ENCODE measurements at places on chromosomes 2 and 18. TPM values are rescaled to one million over a fixed set of nuclear protein-coding genes. Genes with fewer than 3 reads are reported as not detected.

DNA sequence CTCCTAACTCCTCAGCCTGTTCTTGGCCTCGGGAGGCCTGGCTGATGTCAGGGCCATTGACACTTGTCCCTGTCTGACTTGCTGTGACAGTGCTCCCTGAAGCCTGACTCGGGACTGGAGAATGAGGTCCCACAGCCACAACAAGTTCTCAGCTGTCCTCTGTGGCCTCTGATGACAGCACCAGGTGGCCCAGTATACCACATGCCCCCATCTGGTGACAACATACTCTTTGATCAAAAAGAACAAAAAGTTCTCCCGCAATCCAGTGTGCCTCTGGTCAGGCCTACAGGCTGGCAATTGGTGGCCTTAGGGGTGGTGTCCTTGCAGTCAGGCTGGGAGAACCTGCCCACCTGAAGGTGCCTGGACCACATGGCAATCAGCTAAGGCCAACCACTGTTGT lies 102.6 kb downstream of the SEPTIN10 start:
- no peak for DNase-seq

DNA sequence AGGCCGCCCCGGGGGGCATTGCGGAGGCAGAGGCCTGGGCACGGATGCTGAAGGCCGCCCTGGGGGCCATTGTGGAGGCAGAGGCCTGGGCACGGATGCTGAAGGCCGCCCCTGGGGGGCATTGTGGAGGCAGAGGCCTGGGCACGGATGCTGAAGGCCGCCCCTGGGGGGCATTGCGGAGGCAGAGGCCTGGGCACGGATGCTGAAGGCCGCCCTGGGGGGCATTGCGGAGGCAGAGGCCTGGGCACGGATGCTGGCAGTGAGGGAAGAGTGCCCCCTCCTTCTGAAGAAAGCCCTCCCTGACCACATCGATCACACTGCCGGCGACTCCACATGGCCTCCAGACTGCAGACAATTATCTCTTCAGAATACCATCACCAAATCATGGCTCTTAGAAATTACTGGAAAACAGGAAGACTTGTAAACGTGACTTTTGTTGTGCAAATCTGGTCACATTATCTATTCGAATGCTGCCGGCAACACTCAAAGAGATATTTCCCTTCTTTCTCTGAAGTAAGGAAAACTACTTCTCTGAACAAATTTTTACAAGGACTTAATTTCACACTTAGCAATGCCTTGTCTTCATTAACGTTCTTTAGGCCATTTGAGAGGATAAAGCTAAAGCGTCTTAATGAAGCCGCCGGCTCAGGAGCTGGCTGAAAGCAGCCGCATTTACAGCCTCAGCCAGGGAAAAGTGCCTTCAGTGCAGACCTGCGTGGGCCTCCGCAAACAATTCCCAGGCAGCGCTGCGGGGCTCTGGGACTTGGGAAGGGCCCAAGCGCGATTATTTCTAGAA lies 18.1 kb upstream of the SNTG2 start:
- no peak for DNase-seq

- no peak for DNase-seq
These were observed 242.6 kb upstream of the RAB12 start for GRCh38 chr18:8366656-8367055.

HOXD10 gene
- total RNA-seq = not detected

GREB1 gene
- 7.5 TPM for total RNA-seq

GNAL gene
- total RNA-seq = 13.3 TPM

C1GALT1C1L gene
- 0.52 TPM for total RNA-seq

- DNase-seq = no peak
These were observed 233.5 kb upstream of the ATP5MC3 start for GRCh38 chr2:175414882-175415487.

DNA sequence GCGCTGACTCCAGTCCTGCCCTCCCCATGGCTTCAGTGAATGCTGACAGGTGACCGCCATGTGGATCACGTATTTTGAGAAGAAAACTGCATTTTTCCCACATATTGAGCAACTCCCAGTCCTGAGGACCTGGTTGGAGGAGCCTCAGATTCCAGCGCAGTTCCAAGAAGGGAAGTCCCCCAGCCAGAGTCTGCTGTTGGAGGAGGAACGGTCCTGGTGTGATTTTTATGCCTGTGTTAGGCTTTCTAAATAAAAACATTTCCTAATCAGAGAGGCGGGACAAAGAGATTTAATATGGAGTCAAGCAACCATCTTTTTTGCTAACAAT lies 32.3 kb upstream of the COL6A3 start:
- no peak for DNase-seq

DNA sequence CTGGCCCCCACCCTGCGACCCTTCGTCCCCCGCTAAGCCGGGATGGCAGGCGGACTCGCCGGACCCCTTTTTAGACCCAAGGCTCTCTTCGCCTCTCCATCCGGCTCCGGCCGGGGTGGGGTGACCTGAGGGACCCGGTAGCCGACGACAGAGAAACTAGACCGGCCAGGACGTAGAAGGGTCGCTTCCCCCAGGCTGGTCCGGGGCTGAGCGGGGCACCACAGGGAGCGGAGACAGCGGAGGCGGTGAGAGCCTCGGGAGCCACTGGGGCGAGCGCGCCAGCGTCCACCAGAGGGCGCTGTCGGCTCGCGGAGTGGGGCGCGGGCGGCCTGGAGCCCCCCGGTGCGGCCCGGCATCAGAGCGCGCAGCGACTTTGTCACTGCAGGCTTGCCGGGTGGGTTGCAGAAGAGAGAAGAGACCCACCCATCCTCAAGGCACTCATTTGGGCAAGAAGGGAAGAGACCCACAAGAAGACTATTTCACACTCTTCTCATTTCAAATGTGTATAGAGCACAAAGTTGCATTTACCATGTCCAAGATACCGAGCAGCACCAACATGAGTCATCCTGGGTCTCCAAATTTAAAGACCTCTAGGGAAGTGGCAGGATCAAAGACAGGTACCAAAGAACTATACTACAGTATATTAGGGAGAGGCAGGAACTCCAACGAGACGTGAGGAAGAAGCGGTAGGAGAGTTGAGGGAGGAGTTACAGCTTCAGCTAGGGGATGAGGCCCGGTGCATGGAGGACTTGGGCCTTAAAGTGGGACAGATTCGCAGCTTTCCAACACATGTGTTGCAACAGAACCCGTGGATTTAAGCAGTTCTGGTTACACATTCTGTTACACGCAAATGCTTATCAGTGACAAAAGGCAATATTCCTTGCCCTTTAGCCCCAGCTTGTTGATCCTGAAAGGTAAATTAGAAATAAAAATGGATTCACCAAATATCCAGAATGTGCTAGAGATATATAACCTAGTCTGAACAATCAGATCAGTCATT lies 7.6 kb upstream of the PRKCE start:
- no peak for DNase-seq

GRCh38 chr18:54031243-54031642 lies 193.2 kb downstream of the MBD2 start:
- no peak for DNase-seq

UGT1A8 gene
- total RNA-seq = not detected

- DNase-seq = no peak
These were observed 13.0 kb downstream of the TTC32 start for GRCh38 chr2:19888831-19889230.

DNA sequence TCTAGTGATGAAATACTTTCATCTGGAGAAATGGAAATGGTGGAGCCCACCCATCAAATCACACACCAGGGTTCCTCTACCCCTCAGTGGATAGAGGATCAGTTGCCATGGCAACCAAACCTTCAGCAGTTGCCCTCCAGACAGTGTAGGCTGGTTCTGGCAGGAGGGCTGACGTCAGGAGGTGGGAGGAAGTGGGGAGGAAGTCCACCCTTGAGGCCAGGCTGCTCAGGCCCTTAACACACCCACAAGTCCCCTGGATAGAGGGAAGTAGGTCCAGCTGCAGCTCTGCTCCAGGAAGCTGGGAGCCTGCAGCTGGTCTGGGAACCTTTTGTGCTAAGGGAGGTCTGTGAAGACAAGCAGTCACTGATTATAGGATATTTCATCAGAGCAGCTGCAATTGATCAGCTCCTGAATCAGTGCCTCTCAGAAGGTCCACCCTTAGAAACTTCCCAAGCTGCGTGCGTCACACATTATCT lies 186.6 kb downstream of the MTX2 start:
- DNase-seq = no peak

GRCh38 chr18:22170421-22171257 lies 1.2 kb downstream of the GATA6 start:
- peak; percentile 92 for DNase-seq

DNA sequence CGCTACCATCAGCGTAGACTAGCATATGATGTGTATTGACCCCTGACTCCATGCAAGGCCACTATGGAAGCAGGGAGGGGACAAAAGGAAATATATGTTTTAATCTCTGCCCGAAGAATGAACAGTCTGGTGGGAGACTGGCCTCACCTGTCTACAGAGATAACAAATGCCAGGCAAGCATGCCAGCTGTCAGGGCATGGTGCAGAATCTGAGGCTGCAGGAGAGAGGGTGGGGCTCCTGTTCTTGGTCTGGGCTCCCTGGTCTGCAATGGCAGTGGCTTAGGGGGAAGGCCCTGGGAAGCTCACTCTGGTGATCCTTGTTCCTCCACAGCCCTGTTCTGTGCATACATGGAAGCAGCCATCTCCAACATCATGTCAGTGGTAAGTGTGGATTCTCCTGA lies 27.5 kb downstream of the SLC14A2 start:
- DNase-seq = no peak

DNA sequence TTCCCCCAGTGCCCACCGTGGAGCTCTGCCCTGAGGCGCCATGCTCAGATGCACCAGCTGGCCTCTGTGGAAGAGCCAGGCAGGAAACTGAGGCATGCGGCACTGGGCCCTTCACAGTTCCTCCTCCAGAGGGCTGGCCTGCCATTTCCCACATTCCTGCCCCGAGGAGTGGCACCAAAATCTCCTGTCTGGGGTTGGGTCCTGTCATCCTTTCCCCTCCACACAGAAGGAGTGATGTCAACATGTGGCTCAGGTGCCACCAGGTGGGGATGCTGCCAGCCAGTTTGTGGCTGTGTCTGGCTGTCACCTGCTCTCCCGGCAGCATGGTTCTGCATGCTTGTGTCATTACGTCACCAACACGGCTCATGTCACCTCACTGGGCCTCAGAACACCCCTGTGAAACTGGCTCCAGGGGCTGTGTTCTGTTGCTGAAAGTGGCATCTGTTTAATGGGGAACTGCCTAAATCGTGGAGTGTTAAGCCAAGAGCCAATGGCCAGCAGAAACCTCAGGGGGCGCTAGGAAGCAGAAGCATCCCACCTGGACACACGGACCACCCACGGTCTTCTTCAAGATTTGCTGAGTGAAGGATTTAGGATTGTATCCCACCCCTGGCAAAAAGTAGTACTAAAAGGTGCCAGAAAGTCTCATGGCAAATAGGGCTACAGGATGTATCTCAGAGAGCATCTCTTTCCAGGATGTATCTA lies 51.3 kb downstream of the ZAP70 start:
- DNase-seq = no peak

HJURP gene
- not detected for total RNA-seq

DNA sequence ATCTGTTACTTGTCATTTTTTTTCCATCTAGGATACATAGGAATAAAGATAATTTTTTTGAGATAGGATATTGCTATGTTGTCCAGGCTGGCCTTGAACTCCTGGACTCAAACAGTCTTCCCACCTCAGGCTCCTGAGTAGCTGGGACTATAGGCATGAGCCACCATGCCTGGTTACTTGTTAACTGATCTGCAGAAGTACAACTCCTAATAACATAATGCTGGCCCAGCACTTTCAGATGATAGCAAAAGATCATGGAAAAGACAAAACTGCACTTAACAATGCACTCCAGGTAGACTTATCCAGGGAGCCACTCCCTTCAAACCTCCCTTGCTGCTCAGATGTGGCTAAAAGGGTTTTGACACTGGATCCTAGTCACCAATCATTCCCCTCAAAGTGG lies 11.4 kb upstream of the CTDP1 start:
- no peak for DNase-seq

ADRA2B gene
- total RNA-seq = 2.1 TPM

CYTIP gene
- 3.6 TPM for total RNA-seq

- no peak for DNase-seq
These were observed 176.1 kb downstream of the IKZF2 start for GRCh38 chr2:212975333-212975732.

DNA sequence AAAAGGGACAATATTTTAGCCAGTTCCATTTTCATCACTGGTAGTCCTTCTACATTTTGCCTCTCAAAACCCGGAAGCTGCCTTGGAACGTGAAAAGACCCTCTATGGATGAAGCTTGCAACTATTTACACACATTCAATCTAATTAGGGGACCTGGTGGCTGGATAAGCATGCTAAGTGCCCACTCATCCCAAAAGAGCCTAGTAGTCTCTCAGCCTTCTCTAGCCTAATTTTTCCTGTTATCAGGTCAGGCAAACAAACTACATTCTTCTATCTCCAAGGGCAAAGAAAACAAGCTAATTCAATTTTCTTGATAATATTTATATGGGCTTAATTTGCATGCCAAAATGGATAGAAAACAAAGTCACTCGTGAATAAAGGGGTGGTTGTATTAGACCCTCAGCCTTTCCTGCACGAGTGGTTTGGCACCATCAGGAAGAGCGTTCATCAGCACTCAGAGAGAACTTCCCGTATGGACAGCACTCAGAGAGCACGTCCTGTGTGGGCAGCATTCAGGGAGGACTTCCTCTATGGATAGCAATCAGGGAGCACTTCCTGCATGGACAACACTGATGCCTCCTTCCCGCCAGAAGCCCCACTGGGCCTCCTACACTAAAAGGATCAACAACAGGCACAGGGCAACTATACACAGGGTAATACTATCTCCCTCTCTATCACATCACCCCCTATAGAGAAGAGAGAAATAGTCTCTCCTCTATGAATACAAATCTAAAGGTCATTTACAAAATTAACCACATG lies 122.2 kb downstream of the RBMS1 start:
- DNase-seq = no peak

DNA sequence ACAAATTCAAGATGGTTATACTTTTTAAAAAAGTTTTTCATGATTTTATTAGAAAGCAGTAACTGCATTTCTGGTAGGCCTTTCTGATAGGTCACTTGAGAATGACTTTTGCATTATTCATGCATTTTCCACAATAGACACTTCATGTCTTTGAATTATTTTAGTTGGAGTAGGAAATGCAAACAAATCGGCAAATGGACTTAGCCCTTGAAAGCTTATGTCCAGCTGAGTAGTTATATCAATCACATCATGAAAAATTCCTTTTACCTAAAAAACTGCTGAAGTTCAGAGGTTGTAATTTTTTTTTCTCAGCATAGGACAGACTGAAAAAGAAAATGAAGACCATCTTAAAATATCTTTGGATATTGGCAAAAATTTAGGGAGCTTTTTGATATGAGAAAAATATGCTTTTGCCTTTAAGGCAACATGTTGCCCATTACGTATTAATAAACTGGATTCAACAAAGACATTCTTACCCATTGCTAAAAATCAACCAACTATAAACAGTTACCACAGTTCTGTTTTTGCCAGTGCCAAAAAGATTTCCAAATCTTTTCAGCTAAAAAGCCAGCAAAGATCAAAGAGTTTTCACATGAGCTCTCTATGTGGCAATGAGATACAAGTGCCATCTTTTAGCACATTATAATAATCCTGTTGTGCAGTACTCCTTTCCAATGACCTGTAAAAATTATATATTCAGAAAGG lies 45.5 kb upstream of the FRZB start:
- DNase-seq = no peak

- DNase-seq = no peak
These were observed 276.1 kb upstream of the SIX2 start for GRCh38 chr2:45285311-45285710.

TPO gene
- 8.4 TPM for total RNA-seq
